Right ventricle myocardium inferior (tissue), 1 donor: ENCODE measurements at places on chromosomes 3 and 15. TPM values are rescaled to one million over a fixed set of nuclear protein-coding genes. Genes with fewer than 3 reads are reported as not detected.

The TICRR gene
- total RNA-seq = 0.16 TPM

- no peak for DNase-seq
Observed at GRCh38 chr3:43334976-43335375, 48.6 kb downstream of the SNRK start.

The MED12L gene
- total RNA-seq = 0.49 TPM

DNA sequence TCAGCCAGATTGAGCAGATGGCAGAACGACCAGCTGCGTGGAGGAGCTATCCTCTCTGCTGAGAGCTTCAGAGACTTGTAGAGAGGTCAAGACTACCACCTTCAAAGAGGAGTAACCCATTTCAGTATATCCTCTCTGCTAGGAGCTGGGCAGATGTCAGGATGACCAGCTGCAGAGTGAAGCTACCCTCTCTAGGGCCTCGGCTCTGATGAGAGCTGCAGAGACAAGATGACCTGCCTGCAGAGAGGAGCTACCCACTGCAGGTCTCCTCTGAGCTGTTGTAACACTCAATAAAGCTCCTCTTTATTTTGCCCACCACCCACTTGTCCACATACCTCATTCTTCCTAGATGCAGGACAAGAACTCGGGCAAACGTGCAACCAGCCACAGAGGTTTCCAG is 1522.7 kb downstream of the OTOL1 start:
- no peak for DNase-seq

GRCh38 chr3:171654809-171655208 is 155.5 kb downstream of the PLD1 start:
- DNase-seq = no peak

DNA sequence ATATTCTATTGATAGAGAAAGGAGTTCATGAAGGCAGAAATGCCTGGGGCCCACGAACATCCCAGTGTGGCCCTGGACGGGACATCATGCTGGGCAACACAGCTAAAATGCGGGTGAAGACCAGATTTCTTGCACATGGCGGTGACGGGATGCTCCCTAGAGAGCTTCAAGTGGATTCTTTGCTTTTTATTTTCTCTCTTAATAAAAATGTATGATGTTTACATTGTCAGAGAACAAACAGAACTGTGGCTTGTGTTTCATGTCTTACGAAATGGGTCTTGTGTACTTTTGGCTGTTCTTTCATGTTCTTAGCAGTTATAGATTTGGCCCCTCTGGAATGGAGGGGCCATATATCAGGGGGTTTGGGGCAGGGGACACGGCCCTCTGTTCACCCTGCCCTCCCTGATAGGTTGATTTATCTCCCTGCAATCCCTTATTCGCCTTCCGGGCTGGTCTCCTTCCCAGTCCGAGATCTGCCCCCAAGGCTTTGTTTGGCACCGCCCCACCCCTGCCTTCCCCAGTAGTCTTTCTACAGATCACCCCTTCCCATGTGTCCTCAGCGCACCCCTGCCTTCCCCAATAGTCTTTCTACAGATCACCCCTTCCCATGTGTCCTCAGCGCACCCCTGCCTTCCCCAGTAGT is 68.7 kb upstream of the CGNL1 start:
- DNase-seq = no peak

DNA sequence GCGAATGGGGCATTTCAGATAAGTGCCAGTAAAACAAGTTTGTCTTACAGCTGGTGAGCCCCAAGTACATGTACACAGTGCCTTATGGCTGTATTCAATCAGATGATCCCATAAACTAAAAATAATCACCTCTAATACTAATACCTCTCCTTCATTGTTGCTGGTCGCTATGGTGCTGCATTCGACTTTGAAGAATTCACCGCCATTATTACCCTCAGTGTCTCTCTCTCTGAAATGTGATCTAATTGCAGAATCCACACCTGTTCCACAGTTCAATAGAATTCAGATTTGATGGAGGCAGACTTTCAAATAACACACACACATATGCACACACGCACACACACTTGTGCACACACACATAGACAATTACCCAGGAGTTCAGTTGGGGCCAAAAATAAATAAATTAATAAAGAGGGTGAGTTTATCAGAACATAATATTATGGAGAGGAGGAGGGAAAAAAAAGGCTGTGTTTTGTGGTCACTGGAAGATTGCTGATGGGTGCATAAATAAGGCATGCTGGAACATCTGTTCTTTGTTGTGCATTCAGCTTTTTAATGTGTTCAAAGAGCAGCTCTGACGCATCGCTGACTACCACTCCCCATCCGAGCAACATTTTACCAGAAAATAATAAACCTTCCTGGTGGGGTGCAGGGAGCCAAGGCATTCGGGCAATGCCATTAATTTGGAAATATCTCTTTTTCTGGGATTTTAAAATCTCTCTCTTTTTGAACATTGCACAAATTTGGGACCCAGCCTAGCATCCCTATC is 235.7 kb downstream of the SATB1 start:
- no peak for DNase-seq

GRCh38 chr3:4475804-4476203 is 8.7 kb upstream of the SUMF1 start:
- no peak for DNase-seq

DNA sequence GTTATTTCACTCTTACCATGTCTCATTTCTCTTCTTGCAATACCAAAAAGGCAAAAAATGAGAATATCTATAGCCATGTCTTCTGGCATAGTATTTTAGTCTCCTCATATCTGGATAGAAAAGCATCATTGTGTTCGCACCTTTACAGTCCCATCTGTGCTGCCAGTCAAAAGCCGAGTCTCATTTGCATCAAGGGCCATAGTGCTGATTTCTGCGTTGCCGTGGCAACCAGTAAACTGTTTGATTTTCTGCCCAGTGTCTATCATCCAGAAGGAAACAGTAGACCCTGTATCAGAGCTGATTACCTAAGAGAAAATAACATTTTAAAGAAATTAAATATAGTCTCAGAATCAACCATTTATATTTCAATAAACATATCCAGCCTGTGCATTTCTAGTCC is 86.1 kb upstream of the SERPINI2 start:
- DNase-seq = no peak

The BNC1 gene
- 0.19 TPM for total RNA-seq

The ANKUB1 gene
- total RNA-seq = not detected

The SLC9C1 gene
- total RNA-seq = 0.95 TPM

The PEAK1 gene
- 66.6 TPM for total RNA-seq

- DNase-seq = peak; percentile 74
Observed at GRCh38 chr15:72907733-72908132, 124.2 kb upstream of the ADPGK start.
